ENCODE measurements at places on chromosomes 5 and 9. TPM values are rescaled to one million over a fixed set of nuclear protein-coding genes. Genes with fewer than 3 reads are reported as not detected.

GRCh38 chr5:158236511-158237335 lies 377.8 kb upstream of the CLINT1 start:
- peaks cover 25% of the 10 kb centered on the region for H3K4me1 ChIP-seq
- H3K4me3 ChIP-seq: no peak overlapping the region
- H3K27ac ChIP-seq: no peak overlapping the region
- DNase-seq: no peak

The CYLC2 gene
- total RNA-seq: not detected

The CARD6 gene
- 3.4 TPM for total RNA-seq

The CDC20B gene
- total RNA-seq: 0.19 TPM

DNA sequence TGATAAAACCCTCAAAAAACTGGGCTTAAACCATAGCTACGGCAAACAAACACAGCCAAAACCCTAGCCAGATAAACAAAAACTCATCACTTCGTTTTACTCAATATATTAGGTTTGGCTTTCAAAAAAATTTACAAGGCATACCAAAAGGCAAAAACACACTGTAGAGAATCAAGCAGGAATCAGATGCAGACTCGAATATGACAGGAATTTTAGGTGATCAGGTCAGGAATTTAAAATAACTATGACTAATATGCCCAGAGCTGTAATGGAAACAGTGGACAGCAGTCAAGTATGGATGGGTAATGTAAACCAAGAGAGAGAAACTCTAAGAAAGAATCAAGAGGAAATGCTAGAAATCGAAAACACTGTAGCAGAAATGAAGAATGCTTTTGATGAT lies 26.5 kb upstream of the DOCK2 start:
- H3K27me3 ChIP-seq: no peaks in the 10 kb centered on the region
- DNase-seq: no peak
- no peaks in the 10 kb centered on the region for H3K4me1 ChIP-seq

GRCh38 chr9:19914044-19914443 lies 125.2 kb upstream of the SLC24A2 start:
- no peak overlapping the region for H3K27ac ChIP-seq
- H3K36me3 ChIP-seq: no peaks in the 10 kb centered on the region
- no peak for DNase-seq

DNA sequence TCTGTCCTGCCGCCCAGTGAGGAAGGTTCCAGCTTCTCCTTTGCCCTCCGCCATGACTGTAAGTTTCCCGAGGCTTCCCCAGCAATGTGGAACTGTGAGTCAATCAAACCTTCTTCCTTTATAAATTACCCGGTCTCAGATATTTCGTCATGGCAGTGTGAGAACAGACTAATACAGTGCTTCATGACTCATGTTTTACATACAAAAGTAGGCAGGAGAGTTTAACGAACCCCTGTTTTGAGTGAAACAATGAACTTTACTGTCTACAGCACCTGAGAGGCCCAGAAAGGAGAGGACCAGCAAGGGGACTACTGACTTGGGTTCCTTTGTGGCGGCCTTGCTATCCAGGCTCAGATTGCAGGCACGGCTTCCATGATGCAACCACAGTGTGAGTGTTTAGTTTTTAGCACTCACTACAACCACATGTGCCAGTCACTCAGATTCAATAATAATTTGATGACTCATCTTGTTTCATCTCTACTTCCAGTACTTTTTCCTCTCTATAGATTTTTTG lies 139.1 kb upstream of the CLINT1 start:
- no peak overlapping the region for H3K27ac ChIP-seq
- no peak for DNase-seq
- H3K4me3 ChIP-seq: no peak overlapping the region
- H3K4me1 ChIP-seq: peaks cover 8% of the 10 kb centered on the region

DNA sequence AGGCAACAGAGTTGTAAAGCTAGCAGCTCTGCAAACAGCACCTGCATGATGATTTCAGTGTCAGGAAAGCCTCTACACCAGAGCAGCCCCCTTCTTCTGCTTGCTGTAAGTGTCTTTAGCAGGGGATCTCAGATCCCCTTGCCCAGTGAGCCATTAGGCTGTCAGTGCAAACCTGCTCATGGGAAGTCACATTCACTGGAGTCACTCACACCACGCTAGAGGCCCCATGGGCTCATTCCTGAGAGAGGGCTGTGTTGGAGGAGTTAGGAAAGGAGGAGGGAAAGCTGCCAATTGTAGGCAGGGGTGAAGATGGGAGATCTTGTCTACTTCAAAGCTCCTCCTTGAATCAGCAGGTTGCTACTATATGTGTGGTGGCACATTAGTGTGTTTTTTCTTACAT lies 275.2 kb downstream of the SMARCA2 start:
- H3K4me1 ChIP-seq: no peaks in the 10 kb centered on the region
- H3K27ac ChIP-seq: no peak overlapping the region
- no peak overlapping the region for H3K4me3 ChIP-seq
- no peak for DNase-seq

The ROR2 gene
- total RNA-seq: 4.5 TPM

The GABBR2 gene
- total RNA-seq: 0.14 TPM

GRCh38 chr5:174424219-174425053 lies 299.9 kb upstream of the MSX2 start:
- no peak overlapping the region for H3K4me3 ChIP-seq
- no peak overlapping the region for H3K27ac ChIP-seq
- no peaks in the 10 kb centered on the region for H3K36me3 ChIP-seq
- H3K27me3 ChIP-seq: no peaks in the 10 kb centered on the region

The LAMC3 gene
- total RNA-seq: 0.61 TPM

GRCh38 chr9:96599298-96599697 lies 20.3 kb downstream of the CDC14B start:
- DNase-seq: no peak
- H3K27ac ChIP-seq: no peak overlapping the region
- no peak overlapping the region for H3K4me3 ChIP-seq
- H3K27me3 ChIP-seq: no peaks in the 10 kb centered on the region
- H3K36me3 ChIP-seq: no peaks in the 10 kb centered on the region

DNA sequence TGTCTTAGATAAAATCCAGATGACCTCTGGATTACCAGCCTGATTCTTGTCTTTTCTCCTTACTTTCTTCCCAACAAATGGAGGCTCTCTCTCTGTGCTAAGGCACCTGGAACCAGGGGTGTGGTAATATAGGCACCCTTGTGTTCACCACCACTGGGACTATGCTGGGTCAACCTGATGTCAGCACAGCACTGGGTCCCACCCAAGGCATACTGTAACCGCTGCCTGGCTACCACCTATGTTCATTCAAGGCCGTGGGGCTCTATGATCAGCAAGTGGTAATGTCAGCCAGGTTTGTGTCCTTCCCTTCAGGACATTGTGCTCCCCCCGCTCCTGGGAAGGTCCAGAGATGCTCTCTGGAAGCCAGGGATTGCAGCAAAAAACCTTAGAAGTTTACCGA lies 283.6 kb downstream of the TMEM232 start:
- no peak overlapping the region for H3K27ac ChIP-seq
- no peak for DNase-seq
- H3K4me3 ChIP-seq: no peak overlapping the region
- H3K36me3 ChIP-seq: no peaks in the 10 kb centered on the region
- H3K4me1 ChIP-seq: no peaks in the 10 kb centered on the region

DNA sequence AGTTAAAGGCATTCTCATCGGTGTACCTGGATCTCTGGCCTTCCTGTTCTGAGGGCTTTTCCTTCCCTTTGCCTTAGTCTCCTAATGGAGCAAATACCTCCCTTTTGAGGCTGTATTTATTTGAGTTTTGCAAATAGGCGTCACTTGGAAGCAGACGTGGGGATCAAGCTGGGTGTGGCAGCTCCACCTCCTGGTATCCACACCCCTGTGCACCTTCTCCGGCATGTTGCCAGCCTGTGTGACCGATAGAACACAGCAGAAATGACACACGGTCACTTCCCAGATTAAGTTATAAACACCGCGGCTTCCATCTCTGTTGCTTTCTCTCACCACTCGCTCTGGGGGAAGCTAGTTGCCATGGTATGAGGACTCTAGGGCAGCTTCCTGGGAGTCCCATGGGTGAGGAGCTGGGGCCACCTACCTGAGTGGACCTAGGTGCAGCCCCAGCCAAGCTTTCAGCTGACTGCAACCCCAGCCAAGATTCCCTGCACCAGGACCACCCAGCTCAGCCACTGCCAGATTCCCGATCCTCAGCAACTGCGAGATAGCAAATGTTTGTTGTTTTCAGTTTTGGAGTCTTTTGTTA lies 214.4 kb upstream of the MVB12B start:
- no peaks in the 10 kb centered on the region for H3K27me3 ChIP-seq
- H3K27ac ChIP-seq: no peak overlapping the region
- no peaks in the 10 kb centered on the region for H3K4me1 ChIP-seq
- DNase-seq: no peak

The PCDHB5 gene
- 0.38 TPM for total RNA-seq

- no peak overlapping the region for H3K4me3 ChIP-seq
- DNase-seq: no peak
- H3K27me3 ChIP-seq: no peaks in the 10 kb centered on the region
- H3K36me3 ChIP-seq: no peaks in the 10 kb centered on the region
- H3K4me1 ChIP-seq: no peaks in the 10 kb centered on the region
Measured at GRCh38 chr5:157029457-157029856, 29.5 kb downstream of the HAVCR1 start.

DNA sequence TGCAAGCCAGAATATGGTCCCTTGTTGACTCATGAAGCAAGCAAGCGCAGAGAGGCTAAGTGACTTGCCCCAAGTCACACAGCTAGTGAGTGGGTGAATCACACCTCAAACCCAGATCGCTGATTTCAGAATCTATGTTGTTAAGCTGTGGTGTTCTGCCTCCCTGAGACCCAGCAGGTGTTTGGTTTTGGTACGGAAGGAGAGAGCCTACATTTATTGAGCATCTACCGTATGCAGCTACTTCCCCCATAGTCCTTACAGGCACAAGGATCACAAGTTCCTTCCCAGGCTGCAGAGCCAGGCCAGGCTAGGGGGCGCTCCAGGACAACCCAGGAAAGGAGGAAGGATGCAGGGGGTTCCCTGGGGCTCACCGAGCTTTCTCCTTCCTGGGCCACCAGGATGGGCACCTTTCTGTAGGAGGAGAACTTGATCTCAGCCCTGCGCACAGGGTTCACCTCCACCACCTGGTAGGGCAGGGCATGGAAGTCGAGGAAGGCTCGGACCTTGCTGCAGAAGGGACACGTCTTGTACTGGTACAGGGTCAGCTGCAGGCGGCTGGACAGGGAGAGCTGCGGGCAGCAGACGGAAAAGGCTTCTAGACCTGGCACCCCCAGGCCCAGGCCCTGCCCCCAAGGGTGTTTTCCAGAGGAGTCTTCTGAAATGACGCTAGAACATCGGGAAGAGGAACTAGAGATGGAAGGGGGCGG lies 2.5 kb downstream of the PTGES2 start:
- H3K27me3 ChIP-seq: no peaks in the 10 kb centered on the region
- peaks cover 32% of the 10 kb centered on the region for H3K4me1 ChIP-seq
- peak overlapping the region; percentile 3 for H3K27ac ChIP-seq
- H3K36me3 ChIP-seq: peaks cover 53% of the 10 kb centered on the region
- no peak for DNase-seq

The PITX1 gene
- total RNA-seq: 0.05 TPM

DNA sequence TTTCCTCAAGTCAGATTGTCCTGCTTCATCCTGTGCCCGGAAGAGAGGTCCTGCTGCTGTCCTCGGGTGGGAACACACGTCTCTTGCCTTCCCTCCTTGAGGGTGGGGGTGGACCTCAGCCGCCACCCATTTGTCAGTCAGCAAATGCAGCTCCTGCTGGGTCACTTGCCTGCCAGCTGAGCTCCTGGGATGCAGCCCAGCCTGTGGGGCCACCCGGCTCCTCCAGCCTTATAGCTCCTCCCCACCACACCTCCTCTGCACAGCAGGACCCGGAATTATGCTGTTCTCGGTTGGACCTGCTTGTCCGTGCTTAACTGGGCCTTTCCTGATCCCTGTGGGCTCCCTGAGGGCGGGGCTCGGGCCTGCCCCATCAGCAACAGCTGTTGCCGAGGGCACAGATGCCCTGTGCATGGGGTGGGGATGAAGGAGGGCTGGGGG lies 52.7 kb downstream of the RXRA start:
- H3K27ac ChIP-seq: no peak overlapping the region
- DNase-seq: no peak
- no peaks in the 10 kb centered on the region for H3K4me1 ChIP-seq
- H3K36me3 ChIP-seq: no peaks in the 10 kb centered on the region
- H3K4me3 ChIP-seq: no peak overlapping the region
- H3K27me3 ChIP-seq: peaks cover 9% of the 10 kb centered on the region

- no peak overlapping the region for H3K4me3 ChIP-seq
- no peaks in the 10 kb centered on the region for H3K36me3 ChIP-seq
Measured at GRCh38 chr9:119836036-119836435, 466.8 kb upstream of the BRINP1 start.

Measured in thymus (tissue), 14 donors.